ENCODE measurements at places on chromosomes 1 and 21.

GRCh38 chr1:71853360-71853759, 429.0 kb downstream of the NEGR1 start:
- DNase-seq: no peak

DNA sequence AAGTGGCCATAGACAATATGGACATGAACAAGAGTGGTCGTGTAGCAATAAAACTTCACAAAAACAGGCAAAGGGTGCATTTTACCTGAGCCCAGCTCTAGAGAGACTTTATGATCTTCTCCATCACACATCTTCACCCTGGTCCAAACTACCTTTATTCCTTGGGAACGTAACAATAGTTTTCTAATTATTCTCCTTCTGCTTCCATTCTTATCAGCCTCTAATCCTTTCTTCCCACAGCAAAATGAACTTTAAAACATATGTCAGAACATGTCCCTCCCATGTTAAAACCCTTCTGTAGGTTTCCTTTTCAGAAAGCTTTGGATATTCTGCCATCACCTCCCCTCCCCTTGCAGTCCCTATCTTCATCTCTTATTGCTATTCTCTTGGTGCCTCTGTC, 395.2 kb upstream of the PLXNA2 start:
- DNase-seq: no peak

DNA sequence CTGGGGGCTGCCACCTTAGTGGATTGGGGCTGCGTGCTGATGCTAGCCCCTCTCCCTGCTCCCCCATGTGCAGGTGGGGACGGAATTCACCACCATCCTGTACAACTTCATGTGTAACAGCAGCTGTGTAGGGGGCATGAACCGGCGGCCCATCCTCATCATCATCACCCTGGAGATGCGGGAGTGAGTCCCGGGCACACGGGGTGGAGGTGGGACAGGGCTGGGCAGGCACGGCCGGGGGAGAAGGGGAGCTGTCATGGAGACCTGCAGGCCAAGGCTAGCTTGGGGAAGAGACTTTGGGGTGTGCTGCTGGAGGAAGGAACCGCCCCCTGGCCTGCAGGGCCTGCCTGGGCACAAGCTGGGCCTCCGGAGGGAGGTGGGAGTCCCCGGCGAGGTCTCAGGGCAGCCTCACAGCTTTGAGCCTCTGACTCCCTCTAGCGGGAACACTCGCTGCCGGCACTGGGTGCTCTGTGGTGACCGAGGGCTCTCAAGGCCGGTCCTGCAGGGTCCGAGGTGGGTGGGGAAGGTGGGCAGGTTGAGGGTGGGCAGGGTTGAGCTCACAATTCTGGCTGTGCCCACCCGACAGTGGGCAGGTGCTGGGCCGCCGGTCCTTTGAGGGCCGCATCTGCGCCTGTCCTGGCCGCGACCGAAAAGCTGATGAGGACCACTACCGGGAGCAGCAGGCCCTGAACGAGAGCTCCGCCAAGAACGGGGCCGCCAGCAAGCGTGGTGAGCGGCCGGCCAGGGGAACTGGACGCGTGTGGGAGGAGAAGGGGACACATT, 25.0 kb upstream of the CCDC27 start:
- no peak for DNase-seq

- no peak for DNase-seq
These were observed 100.8 kb upstream of the KIAA1614 start for GRCh38 chr1:180811886-180812285.

- no peak for DNase-seq
These were observed 8.5 kb downstream of the IRF2BP2 start for GRCh38 chr1:234601301-234602017.

GRCh38 chr1:223245983-223246382, 102.9 kb upstream of the TLR5 start:
- no peak for DNase-seq

DNA sequence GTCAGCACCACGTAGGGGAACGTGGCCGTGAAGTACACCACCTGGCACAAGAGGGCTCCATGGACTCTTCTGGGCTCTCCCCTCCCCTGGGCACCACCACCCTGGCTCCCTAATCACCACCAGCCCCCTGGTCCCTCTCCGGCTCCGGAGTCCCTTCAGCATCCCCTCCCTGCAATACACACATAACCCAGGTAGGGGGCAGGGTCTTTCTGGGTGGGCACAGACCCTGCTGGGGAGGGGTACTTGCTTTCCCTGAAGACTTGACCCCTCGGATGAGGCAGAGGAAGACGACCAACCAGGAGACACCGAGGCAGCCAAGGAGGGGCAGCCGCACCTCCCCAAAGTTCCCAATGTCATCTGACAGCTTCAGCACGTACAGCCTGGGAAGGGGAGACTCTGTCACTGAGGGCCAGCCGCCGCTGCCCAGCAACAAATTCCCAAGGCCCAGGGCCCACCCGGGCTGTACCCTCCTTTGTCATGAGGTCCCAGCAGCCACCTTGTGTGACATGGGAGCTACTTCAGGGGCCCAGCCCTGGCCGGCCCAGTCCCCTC, 11.3 kb downstream of the CCDC24 start:
- DNase-seq: no peak

- no peak for DNase-seq
These were observed 22.4 kb downstream of the DYRK3 start for GRCh38 chr1:206657751-206658150.

- DNase-seq: peak; percentile 11
These were observed 69.5 kb downstream of the TMPRSS15 start for GRCh38 chr21:18334066-18334465.

DNA sequence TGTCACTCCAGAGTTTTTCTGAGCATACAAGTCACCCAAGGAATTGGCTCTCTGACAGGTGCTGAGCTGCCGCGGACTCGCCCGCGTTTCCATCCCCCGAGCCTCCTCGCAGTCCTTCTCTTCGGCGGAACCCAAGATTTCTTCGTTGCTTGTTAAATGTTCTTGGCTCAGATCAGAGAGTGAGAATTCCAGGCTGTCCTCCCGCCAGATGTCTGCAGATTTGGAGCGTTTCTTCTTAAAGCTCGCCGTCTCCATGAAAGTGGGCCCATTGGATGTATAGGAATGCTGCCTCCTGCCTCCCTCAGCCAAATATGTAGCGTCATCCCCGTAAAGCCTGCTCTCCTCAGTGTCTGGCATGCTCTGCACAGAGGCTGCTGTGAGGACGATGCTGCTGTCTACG, 77.8 kb downstream of the TIAM1 start:
- DNase-seq: no peak

DNA sequence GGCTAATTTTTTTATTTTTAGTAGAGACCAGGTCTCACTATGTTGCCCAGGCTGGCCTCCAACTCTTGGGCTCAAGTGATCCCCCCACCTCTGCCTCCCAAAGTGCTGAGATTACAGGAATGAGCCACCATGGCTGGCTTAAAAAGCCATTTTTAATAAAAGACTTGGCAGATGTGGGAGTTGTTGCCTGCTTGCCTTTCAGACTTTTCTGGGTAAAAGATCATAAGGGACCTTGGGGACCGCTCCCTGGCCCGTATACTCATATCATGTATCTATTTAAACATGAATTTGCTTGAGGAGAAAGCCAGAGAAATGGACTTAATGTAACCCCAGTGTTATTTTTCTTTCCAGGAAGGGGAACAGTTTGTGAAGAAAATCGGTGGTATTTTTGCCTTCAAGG, 23.4 kb upstream of the PODN start:
- DNase-seq: no peak

- peak; percentile 89 for DNase-seq
These were observed 472.7 kb downstream of the PTPRU start for GRCh38 chr1:29708796-29709703.

- DNase-seq: no peak
These were observed 348.7 kb downstream of the NPHP4 start for GRCh38 chr1:5643360-5644107.

DNA sequence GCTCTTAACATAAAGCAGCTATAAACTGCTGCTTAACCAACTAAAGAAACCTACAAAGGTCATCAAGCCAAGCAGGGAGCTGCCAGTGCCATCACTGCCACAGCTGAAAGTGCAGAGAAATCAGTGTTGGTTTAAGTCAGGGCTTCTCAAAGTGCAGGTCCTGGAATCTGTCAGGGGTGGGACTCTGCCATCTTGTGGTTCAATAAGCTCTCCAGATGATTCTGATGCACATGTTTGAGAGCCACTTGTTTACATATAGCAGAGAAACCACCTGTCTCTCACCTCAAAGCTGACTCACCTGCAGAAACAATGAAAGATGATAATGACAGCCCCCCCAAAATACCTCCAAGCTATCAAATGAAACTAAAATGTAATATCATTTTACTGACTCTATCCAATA, 49.3 kb downstream of the SH3GLB1 start:
- no peak for DNase-seq

GRCh38 chr1:147608596-147608995, 61.7 kb downstream of the ACP6 start:
- DNase-seq: no peak

- no peak for DNase-seq
These were observed 123.8 kb downstream of the TRABD2B start for GRCh38 chr1:47873337-47873736.

- no peak for DNase-seq
These were observed 397.8 kb upstream of the USP24 start for GRCh38 chr1:55612988-55613387.

GRCh38 chr1:83746234-83746633, 252.7 kb downstream of the TTLL7 start:
- DNase-seq: no peak

DNA sequence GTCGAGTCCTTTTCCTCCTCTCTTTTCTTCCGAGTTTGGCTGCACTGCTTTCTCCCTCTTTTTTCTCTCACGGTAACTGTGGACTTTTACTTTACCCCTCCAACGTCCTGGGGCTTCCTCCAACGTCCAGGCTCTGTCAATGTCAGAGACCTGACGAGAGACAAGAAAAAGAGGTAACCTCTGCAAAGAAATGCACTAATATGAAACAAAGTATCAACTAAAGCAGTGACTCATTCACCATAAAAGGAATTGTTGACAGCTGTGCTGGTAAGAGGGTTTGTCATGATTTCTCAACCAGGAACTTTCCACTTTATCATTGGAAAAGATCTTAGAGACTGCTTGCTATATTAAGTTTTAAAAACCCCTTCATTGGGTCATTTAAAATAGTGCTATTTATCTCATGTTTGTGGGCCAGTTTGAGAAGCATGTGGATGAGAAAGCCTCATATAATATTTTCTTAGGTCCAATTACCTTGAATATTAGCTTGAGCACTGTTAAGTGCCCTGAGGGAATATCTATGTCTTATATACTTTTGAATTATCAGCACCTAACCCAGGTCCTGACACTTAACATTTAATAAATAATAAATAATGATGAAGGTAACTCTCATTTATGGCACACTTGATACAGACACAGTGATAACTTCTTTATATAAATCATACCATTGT, at the start of gene GBP2:
Gene GBP2, minus strand, starts transcription at position 202 of the 668 bp plus-strand sequence. CDS start 4,148 bp downstream, outside the sequence.
- peak; percentile 74 for DNase-seq

GRCh38 chr1:37480581-37481288, 6.4 kb downstream of the ZC3H12A start:
- DNase-seq: no peak

- DNase-seq: no peak
These were observed at the start of gene IL23R for GRCh38 chr1:67166196-67166595. IL23R (plus strand) TSS chr1:67166454; CDS start chr1:67168121, 1,667 bp downstream.

- DNase-seq: no peak
These were observed 157.8 kb upstream of the VAMP3 start for GRCh38 chr1:7613106-7613850.

- DNase-seq: no peak
These were observed 23.6 kb downstream of the ACOT7 start for GRCh38 chr1:6370006-6370405.

Measured in H4 (cell line).